ENCODE measurements at places on chromosomes 4 and X. TPM values are rescaled to one million over a fixed set of nuclear protein-coding genes. Genes with fewer than 3 reads are reported as not detected.

The MAB21L2 gene
- 11.7 TPM for total RNA-seq

- DNase-seq, result no peak
Measured at GRCh38 chr4:138672393-138672976, 343.1 kb upstream of the NOCT start.

GRCh38 chr4:23911675-23912455 is 22.0 kb upstream of the PPARGC1A start:
- DNase-seq, result no peak

GRCh38 chrX:71191248-71191647 is 31.8 kb upstream of the GJB1 start:
- DNase-seq, result no peak

GRCh38 chr4:148955564-148956297 is 513.5 kb upstream of the NR3C2 start:
- DNase-seq, result peak; percentile 21
